AG08396 (cell line): ENCODE measurements at places on chromosomes 11 and 22.

DNA sequence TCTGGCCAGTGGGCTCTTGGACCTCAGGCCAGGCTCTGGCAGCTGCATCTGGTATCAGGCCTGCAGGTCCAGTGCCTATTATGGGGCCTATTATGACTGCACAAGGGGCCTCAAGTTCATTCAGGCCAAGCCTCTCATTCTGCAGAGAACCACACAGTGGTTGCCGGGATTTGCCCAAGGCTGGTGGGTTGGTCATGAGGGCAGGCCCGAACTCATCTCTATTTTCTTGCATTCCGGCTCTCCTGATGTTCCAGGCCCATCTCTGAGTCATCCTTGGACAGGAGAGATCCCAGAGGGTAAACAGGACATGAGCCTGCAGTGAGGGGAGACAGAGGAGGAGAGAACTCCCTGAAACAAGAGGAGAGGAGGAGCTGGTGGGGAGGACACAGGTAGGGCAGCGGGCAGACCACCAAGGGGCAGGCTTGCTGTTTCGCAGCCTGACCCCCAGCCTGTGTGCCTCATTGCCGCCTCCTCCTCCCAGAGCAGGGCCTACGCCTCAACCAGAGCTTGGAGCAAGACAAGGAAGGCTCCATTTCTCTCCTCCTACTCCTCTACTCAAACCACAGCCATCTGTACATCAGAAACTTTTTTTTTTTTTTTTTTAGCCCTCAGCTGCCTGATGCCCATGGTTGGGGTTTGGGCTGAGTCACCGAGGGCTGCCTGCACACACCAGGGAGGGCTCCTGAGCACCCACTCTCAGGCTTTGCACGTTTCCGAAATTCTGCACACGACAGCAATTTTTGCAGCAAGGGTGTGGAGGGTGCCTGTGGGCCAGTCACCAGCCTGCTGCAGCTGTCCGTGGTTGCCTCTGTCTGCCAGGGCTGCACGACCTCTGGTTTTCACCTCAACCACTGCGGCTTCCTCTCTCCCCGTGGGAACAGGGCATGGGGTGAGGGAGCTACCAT, 12.7 kb upstream of the TREH start:
- DNase-seq, result peak; percentile 47

DNA sequence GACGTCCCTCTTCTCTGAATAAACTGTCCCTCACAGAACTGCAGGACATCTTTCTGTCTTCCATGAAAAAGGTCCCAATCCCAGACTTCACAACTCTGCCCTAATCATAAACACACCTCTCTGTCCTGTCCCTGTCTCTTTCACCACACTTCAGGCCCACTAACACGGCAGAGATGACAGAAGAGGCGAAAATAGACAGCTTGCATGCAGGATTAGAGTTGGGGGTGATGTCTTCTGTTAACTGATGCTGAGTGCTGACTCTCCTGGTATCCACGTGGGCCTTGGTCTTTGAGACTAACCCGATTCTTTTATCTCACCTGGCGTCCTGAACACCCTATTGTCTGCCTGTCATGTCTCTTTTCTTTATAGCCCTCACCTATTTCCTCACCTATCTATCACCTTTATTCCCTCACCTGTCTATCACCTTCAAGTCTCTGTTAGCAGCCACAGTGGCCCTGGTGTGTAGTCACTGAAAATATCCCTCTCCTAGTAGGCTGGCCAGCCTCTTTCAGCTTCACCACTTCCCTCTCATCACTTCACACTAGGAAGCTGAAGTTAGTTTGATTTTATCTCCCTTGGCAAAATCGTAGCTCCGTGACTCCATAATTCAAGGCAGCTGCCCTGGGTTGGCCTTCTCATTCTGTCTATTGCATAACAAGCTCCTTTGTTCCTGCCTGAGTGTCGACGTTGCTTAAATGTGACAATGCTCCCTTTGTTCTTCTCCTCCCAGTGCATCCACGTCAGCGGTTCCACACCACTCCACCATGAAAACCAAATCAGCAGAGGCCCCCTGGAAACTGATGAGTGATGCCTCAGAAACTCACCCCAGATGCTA, 30.6 kb upstream of the DRD2 start:
- DNase-seq, result no peak

DNA sequence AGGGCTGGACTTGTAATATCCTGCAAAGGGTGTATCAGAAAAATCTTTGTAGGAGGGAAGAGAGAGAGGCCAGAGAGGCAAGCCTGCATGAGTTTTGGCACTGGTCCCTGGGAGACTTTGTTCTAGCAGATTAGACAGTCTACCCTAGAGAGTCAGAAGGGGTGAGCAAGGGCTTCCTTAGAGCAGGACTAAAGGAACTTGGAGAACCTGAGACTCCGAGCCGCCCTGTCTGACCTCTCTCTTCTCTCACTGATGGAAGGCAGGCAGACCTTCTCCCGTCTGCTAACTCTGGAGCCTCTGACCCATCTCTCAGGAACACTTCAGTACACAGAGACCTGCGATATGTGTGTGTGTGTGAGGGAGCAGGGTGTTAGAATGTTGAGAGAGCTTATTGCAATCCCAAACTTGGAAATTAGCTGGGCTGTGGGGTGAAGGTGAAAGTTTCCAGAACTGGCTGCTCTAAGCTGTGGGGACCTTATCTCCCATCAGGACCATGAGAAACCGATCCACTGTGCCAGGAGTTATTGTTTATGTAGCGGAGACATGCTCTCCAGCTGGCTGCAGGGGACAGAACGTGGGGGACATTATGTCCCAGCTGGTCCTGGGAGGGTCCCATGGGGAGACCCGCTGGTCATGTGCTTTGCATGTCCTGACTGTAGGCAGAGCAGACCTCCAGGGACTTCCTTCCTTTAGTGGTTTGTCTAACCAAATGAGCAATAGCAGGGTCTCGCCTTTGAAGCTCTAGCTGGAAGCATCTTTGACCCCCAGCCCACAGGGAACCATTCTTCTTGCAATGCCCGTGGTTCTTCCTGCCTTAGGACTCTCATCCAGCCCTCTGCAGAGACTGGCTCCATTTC, 51.1 kb downstream of the TIMP3 start:
- no peak for DNase-seq

DNA sequence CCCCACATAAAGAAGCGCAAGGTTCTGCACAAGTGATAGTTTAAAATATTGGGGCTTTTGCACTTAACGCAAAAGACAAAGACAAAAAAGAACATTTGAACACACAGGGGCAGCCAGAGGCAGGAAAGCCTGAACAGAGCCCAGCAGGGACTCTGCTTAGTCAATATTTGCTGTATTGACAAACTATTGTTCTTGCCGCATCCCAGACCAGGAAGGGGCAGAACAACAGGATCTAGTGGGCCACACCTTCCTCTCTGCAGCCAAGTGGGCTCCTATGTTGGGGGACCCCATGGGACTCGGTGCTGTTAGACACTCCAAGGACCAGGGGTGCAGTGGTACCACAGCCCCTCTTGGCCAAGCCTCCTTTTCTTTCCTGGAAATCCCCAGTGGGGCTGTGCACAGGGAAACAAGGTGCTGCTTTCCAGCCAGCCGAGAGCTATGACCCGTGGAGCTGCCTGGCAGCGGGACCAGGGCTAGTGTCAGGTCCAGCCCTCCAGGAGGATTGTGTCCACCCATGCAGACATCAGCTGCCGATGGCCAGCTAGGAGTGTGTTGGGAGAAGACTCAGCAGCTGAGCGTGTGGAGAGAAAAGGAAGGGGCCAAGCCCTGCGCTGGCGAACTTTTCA, 43.3 kb upstream of the ANO1 start:
- no peak for DNase-seq

DNA sequence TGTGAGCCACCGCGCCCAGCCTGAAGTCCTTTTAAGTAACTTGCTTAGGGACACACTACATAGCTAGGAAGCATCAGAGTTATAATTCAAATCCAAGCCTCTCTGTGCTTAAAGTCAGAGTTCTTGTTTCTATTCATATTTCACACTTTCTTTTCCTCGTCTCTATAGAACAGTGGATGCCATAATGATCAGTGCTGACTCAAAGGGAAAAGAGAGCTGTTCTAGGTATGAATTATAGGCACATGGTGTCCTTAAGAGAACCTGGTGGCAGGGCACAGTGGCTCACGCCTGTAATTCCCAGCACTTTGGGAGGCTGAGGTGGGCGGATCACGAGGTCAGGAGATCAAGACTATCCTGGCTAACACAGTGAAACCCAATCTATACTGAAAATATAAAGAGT, 400.2 kb upstream of the DDI1 start:
- DNase-seq, result no peak

DNA sequence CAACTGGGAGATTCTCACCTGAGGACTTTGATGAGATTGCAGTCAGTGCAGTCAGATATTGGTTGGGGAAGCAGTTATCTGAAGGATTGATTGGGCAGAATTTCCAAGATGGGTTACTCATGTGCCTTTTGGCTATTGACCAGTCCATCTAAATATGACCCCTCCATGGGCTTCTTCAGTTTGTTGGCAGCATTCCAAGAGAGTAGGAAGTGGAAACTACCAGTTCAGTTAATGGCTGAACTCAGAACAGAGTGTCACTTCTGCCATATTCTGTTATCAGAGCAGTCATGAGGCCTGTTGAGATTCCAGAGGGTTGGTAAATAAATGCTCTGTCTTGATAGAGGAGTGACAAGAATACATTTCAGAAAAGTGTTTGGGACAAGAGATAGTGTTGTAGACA, 71.0 kb downstream of the CYP2R1 start:
- DNase-seq, result no peak

- DNase-seq, result no peak
Measured at GRCh38 chr22:26822313-26822712, 164.9 kb downstream of the MIAT start.

GRCh38 chr11:104705490-104706190, 192.6 kb downstream of the CASP12 start:
- DNase-seq, result no peak

- DNase-seq, result no peak
Measured at GRCh38 chr11:75504501-75504900, 21.2 kb downstream of the GDPD5 start.

- no peak for DNase-seq
Measured at GRCh38 chr11:92707665-92708064, 261.8 kb upstream of the MTNR1B start.

DNA sequence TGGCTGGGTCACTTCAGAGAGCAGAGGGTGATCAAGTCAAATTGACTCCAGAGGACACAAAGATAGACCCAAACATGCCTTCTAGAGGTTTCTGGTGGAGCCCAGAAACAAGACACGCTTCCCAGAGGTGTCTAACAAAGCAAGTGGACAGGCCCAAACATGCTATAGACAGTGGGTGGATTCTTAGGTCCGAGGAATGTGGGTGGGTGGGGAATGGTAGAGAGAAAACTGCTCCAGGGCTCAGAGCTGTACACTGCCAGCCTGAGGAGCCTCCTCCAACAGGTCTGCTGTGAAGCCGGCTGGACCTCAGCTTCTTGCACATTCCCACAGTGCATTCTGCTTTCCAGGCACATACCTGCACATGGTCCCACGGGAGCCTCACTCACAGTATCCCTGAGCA, 116.8 kb upstream of the NECTIN1 start:
- no peak for DNase-seq

DNA sequence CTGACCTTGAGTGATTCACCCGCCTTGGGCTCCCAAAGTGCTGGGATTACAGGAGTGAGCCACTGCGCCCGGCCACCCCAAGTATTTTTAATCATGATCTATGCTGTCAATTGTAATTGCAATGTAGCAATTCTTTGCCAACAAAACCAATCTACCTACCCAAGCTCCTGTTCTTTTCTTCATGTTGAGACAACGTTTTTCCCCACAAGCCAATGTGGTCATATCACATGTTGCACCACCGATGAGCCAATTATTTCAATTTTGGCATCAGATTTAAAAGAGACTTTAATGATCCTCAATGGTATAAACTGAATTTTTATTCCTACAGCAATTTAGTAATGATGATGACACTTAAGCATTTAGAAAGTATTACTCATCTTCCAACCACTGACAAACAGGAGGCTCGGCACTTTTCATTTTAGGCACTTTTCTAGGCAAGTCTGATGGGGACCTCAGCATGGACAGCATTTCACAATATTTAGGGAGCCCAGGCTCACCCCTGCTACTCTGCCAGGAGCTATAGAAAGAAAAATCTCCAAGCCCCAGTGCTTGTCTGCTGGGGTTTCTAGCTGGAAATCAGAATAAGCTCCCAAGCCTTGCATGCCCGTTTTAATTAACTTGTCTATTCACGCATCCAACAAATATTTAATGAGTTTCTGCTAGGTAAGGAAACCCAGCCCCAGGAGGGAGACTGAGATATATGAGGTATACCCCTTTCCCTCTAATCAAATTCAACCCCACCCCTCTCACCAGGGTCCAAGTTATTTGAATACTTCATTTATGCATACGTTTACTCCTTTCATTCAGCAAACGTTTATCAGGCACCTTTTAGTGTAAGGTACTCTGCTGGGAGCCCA, 291.4 kb downstream of the ST3GAL4 start:
- DNase-seq, result no peak

GRCh38 chr11:46247659-46248058, 29.8 kb upstream of the CREB3L1 start:
- DNase-seq, result no peak

DNA sequence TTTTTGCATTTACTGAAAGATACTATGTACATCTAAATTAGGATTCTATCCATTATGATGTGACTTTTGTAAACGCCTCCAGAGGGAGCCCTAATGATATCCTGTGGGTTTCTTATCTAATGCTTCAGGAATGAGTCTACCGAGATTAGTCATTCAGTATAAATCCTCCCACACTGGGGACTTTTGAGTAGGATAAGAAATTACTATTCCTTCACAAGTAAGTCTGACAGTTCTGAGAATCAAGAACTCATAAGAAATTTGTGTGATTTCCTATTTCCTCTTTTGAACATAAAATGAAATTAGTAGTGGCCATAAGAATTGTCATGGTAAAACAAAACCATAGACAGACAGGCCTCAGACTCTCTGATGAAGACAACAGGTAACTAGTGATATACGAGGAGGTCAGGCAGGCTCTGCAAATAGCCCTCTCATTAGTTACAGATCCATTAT, 10.0 kb upstream of the OR5M1 start:
- peak; percentile 28 for DNase-seq

GRCh38 chr11:132028380-132029240, 658.2 kb downstream of the NTM start:
- DNase-seq, result peak; percentile 23

- no peak for DNase-seq
Measured at GRCh38 chr22:39128508-39128907, 24.0 kb downstream of the CBX7 start.
